Activated CD4-positive, alpha-beta memory T cell treated with anti-CD3 and anti-CD28 coated beads for 36 hours (primary cell): ENCODE measurements at places on chromosomes 7 and 10. TPM values are rescaled to one million over a fixed set of nuclear protein-coding genes. Genes with fewer than 3 reads are reported as not detected.

The ITPRID1 gene
- not detected for total RNA-seq

The WEE2 gene
- total RNA-seq: not detected

The LFNG gene
- 33.1 TPM for total RNA-seq

GRCh38 chr7:123372368-123372767 is 162.0 kb downstream of the IQUB start:
- DNase-seq: no peak

DNA sequence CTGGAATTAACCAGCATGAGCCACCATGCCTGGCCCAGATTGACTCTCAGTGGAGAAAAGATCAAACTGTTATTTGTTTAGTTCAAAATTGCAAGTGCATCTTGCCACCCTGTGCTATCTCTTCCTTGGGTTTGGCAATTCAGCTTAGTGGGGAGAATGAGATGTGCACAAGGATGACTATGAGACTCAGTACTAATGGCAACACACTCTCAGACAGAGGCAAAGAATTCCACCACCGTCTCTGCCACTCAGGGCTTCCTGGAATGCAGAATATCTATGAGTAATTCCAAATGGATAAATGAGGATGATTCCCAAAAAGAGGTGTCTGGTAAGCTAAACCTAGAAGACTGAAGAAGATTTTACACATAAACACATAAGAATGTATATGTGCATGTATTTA is 525.8 kb downstream of the NRG3 start:
- DNase-seq: no peak

- DNase-seq: no peak
Measured at GRCh38 chr7:95758187-95758586, 14.2 kb upstream of the DYNC1I1 start.
